ENCODE measurements at places on chromosomes 4 and X. TPM values are rescaled to one million over a fixed set of nuclear protein-coding genes. Genes with fewer than 3 reads are reported as not detected.

GRCh38 chr4:159141193-159141592 is 38.3 kb downstream of the RAPGEF2 start:
- DNase-seq = peak; percentile 5

- DNase-seq = peak; percentile 8
Observed at GRCh38 chrX:40582811-40583210, 2.0 kb downstream of the ATP6AP2 start.

DNA sequence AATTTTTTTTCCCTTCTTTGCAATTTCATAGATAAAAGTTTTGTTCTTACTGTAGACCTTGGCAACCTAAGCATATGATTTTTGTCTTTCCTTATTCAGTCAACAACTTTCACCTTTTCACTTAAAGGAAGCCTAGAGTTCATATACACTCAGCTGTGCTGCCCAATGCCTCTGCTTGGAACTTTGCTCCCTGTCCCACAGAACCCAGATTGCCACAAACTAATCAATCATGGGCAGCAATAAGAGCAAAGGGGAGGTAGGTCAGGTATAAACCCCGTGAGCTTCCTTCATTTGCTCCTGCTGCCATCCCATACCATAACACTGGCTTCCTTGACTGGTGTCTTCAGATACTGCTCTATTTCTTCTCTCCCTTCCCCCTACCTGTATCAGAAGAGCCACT is 51.0 kb upstream of the BEND2 start:
- DNase-seq = no peak

DNA sequence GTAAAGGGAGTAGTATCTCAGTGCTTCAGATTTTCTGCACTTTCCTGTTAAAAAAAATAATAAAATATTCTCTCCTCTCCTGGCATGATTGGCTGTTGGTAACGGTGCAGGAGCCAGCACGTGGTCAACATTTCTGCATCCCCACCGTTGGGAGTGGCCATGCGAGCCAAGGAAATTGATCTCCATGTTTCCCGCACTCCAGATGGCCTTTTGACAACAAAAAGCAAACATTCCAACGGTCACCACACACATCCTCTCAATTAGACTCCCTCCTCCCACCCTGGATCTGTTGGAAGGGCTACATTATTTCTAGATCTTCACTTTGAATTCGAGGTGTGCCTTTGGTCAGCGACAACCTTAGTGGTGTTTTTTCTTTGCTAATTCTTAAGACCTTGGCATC is 45.0 kb downstream of the STK32B start:
- DNase-seq = no peak

DNA sequence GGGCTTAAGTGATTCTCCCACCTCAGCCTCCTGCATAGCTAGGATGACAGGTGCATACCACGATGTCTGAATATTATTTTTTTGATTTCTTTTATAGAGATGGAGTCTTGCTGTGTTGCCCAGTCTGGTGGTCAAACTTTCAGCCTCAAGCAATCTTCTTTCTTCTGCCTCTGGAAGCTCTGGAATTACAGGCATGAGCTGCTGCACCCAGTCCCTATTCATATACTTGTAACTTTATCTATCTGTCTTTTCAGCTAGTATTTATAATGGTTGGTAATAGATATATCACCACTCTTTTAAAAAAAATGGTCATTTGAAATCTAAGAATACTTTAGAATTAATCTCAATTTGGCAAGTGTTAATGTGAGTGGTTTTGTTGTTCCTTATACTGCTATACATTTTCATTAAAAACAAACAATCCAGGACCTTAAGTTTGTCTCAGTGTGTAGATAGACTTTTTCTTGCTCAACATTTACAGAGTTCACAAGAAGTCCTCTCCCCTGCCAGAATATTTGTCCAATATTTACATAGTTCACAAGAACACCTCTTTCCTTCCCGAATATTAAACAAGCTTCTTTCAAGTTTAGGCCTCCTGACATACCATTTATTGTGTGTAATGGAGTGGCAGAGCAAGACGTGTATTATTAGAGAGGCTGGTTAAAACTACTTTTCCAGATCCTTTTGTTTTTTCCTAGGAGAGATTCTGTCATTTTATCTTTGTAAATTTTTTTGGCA is 1197.4 kb upstream of the ADGRL3 start:
- no peak for DNase-seq

GRCh38 chr4:73740353-73740778 is at the start of gene CXCL8:
Gene CXCL8 (plus strand): TSS chr4:73740569. CDS start chr4:73740659, 90 bp downstream.
- peak; percentile 83 for DNase-seq

DNA sequence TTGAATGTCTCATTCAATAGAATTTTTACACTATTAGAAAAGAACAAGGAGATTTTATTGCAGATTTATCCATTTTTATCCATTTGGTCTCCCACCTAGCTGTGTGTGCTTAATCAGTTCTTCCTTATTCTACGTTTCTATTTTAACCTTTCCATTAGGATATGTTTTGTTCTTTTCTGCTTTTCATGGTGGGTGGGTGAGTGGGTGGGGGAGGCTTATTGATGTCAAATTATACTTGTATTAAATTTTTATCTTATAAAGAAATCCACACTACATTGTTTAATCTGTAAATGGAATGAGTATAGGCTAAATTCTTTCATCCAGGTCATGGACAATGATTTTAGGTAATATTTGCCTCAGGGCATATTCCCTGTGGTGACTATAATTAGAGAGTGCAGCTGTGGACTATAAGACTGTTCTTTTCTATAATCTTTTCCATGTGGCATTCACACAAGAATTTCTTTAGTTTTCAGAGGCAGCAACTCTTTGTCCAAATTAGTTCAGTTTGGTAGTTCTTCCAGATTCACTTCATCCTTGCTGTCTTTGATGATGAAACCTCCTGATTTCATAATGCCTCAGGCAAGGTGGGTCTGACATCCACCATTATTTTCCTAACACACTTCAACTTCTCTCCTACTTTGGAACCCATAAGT is 2451.8 kb downstream of the PCDH7 start:
- DNase-seq = no peak

DNA sequence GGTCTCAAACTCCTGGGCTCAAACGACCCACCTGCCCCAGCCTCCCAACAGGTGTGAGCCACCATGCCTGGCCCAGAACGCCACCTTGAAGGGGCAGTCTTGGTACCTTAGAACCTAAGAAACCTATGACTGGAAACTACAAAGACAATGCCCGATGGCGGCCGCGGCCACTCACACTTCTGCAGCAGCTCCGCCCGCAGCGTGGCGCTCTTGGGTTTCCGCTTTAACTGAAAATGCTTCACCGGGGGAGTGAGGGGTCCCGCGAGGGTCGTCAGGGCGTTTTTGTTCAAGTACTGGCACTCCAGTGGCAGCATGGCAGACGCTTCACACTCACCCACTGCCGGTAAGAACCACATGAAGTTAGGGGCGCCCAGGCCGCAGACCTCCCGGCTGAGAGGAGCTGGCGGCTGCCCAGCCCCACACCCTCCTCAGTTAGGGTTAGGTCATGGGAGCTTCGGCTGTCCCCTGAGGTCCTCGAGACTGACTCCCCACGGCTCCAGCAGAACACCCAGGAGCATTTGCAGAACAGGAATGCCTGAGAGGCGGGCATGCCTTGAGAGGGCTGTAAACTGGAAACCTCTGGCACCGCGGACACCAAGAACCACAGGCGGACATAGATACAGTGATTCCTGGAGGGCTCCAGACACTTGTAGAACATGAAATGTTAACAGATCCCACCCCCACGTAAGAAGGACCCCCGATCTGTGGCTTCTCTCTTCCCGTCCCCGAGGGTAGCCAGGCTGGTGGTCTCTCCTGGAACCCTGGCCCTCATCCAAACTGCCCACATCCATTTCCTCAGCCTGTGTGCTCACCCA is 19.0 kb downstream of the NELFA start:
- DNase-seq = no peak

DNA sequence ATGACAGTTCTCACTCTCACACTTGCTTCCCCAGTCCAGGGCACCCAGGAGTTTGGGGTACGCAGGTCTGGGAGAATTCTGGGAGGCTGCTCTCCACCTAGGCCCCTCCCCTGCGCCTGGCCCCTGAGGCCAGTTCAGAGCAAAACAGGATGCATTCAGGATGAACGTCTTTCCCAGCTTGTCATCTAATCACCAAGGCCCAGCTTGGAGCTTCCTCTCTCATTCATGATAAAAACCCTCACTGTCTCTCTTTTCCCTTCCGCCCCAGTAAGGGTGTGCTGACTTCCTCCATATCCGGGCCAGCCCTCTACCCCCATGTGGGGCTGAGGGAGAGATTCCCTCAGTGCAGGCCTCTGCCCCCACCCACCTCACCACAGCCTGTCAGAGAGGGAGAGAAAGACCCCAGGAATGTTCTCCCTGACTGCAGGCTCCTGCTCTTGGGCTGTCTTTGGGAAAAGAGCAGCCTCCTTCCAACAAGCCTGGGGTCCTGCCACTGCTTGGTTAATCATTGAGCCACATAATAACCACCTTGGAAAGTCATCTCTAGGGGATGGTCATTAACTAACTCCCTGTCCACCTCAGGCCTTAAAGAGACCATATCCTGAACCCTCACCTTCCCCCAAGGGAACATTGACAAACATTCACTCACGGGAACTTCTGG is 50.1 kb downstream of the STARD8 start:
- no peak for DNase-seq

DNA sequence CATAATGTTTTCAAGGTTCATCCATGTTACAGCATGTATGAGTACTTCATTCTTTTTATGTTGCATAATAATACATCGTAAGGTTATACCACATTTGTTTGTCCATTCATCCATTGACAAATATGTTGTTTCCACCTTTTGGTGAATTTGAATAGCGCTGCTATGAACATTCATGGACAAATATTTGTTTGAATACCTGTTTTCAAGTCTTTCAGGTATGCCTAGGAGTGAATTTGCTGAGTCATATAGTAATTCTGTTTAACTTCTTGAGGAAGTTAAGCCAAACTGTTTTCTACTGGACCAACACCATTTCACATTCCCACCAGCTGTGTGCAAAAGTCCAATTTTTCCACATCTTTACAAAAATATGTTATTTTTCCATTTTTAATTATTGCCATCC is 31.5 kb downstream of the IRS4 start:
- no peak for DNase-seq

GRCh38 chrX:21493226-21493830 is 119.1 kb downstream of the CNKSR2 start:
- DNase-seq = peak; percentile 59

Gene EDNRA
- 0.86 TPM for total RNA-seq

Gene SHROOM3
- 44.6 TPM for total RNA-seq

Gene CT45A7
- not detected for total RNA-seq

Gene SPANXB1
- total RNA-seq = not detected

All from GM23248 (cell line).